ENCODE measurements at places on chromosomes 4 and X.

- no peak for DNase-seq
Measured at GRCh38 chr4:80235451-80235850, 31.0 kb upstream of the FGF5 start.

DNA sequence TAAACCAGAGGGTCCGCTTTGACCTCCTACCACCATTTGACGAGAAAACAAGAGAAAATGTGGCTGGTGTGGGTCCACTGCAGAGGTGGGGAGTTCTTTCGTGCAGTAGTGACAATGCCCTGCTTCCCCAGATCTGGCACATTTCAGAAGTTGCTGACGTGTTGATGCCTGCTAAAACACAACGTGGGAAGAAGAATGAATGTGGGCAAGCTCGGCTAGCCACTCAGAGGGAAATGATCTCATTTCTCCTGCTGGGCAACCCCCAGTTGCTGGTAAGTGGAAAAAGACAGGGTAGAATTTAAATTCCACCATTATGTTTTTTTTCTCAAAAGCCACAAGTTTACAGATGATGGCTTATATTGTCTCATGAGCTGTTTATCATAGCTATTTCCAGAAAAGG lies 77.9 kb downstream of the LUZP4 start:
- no peak for DNase-seq

GRCh38 chr4:38179690-38180377 lies 219.6 kb downstream of the PTTG2 start:
- peak; percentile 62 for DNase-seq

- DNase-seq, result no peak
Measured at GRCh38 chr4:21765810-21766407, 182.7 kb downstream of the KCNIP4 start.

GRCh38 chr4:30073011-30073710 lies 647.0 kb upstream of the PCDH7 start:
- DNase-seq, result no peak

DNA sequence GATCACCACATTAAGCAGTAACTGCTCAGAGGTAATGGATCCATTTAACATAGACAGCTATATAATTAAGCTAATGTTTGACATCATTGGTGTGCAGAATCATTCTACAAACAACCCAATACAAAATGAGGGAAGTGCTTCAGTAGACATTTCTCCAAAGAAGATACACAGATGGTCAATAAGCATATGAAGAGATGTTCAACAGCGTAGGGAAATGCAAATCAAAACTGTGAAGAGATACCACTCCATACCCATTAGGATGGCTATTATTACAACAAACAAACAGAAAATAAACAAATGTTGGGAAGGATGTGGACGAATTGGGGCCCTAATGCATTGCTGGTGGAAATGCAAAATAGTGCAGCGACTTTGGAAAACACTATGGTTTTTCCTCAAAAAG lies 294.6 kb downstream of the ANK2 start:
- DNase-seq, result no peak

DNA sequence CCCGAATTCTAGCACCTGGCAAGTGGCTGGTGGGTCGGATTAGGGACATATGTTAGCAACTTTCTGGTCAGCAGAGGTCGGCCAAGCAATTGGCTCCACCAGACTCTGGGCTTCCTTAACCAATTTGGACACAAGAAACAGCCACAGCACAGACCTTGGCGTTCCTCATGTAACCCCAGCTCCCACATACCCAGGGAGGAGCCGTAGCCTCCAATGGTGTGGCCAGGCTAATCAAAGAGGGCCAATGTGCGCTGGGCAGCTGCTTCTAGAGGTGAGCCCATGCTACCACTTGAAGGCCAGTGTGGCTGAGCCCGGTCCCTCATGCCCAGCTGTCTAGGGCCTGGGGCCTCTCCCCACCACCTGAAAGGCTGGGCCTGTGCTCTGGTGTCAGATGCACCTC lies 82.5 kb upstream of the MSX1 start:
- no peak for DNase-seq

Measured in effector CD4-positive, alpha-beta T cell (primary cell).